Left lobe of liver (tissue), 2 donors: ENCODE measurements at places on chromosomes 6 and 20.

- no peak for DNase-seq
Measured at GRCh38 chr20:62742550-62742949, 33.9 kb downstream of the NTSR1 start.

- no peak for DNase-seq
Measured at GRCh38 chr20:32957459-32957858, 46.8 kb downstream of the SUN5 start.

DNA sequence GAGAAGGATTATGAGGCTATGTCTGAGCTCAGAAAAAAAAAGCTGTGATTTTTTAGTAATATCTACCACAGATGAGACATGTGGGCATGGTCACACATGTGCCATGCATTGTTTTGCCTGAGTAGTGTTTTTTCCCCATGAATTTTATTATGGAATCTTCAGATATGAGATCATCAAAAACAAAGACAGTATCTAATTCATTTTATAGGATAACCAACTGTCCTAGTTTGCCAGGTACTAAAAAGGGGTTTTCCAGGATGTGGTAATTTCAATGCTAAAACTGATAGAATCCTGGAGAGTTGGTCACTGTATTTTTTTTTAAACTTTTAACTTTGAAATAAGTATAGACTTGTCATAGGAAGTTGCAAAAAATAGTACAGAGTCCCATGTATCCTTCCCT lies 127.4 kb upstream of the MAP3K7 start:
- DNase-seq = no peak

GRCh38 chr6:36147294-36147693 lies 17.0 kb downstream of the MAPK13 start:
- DNase-seq = no peak

GRCh38 chr6:132661906-132662305 lies 2.9 kb upstream of the TAAR1 start:
- DNase-seq = no peak

DNA sequence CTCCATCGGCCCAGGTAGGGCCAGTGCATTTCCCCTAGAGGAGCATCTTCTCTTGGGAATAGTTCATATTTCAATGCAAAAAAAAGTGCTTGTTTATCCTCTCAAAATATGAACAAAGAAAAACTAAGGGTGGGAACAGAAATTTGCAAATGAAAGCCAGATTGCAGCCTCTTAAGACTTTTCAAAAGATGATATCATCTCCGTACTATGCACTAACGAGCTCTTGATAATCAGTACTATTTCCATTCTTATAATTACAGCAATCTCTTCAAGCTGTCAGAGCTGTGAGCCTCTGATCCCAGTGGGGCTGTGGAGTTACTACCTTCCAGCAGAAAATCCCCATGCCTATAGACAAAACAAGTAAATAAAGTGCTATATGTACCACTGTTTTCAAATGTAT lies 77.1 kb downstream of the SOD2 start:
- no peak for DNase-seq

DNA sequence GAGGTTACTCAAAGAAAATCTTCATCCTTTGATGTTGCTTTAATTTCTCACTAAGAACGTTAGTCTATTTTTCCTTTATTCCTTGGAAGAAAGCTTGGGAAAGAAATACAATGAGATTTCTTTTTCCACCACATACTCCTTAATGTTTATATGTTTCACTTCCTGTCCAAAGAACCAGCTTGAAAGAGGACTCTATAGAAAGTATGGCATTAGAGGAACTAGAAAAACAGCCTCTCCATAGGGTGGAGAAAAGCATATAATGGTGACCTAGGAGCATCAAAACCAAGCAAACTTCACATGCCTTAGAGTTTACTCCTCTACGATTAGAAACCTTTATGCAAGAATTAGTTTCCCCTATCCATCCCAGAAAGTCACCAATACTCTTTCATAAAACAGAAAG lies 131.1 kb downstream of the OPRM1 start:
- DNase-seq = no peak

DNA sequence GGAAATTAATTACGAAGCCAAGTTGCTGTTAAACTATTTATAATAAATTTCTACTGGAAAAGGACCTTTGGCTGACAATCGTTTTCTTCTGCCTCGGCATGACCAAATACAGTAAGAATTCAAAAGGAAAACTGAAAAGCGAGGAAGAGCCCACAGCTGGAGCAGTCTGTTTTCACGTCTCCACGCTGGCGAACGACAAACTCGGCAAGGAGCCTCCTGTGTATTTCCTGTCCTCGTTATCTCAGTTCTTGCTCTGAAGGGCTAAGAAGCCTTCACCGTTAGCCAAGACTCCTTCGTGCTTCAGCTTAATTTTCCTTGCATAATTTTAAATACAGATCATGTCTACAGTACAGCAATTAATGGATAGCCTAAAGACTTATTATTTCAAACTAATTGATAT lies 214.3 kb upstream of the PLCB4 start:
- no peak for DNase-seq
